Stimulated activated CD8-positive, alpha-beta memory T cell treated with anti-CD3 and anti-CD28 coated beads, Interleukin-4, amount 100 ng/mL, for 24 hours (primary cell): ENCODE measurements at places on chromosomes 7 and 10.

- no peak for DNase-seq
These were observed 41.9 kb downstream of the RAMP3 start for GRCh38 chr7:45199506-45199905.

DNA sequence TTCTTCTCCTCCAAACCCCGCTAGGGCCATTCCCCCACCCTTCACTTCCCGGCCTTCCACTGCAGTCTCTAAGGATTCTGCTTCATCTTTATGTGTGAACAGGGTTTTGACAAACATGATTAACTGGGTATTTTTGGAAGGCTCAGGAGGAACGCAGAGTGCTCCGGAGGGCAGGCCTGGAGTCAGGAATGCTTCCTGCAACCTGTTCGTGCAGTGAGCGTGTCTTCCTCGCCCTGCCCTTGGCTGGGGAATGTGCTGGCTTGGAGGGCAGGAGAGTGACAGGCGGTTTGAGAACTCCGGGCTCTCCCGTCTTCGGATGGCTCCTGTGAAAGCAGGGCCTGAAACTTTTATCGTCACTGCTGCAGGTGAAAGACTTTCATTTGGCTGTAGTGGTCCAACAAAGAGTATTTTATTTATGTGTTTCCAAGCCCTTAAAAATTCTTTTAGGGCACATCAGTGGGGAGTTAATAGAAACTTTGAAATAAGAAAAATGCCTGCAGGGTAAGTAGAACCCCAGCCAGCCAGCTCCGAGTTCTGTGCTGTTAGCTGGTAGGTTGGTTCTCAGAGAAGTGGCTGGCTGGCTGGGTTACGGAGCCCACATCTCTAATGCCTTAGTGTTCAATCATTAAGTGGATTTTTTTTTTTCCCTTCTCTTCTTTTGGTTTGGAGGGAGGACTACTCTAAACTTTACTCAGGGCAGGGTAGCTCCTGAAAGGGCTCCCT is 51.0 kb downstream of the TCF7L2 start:
- no peak for DNase-seq

DNA sequence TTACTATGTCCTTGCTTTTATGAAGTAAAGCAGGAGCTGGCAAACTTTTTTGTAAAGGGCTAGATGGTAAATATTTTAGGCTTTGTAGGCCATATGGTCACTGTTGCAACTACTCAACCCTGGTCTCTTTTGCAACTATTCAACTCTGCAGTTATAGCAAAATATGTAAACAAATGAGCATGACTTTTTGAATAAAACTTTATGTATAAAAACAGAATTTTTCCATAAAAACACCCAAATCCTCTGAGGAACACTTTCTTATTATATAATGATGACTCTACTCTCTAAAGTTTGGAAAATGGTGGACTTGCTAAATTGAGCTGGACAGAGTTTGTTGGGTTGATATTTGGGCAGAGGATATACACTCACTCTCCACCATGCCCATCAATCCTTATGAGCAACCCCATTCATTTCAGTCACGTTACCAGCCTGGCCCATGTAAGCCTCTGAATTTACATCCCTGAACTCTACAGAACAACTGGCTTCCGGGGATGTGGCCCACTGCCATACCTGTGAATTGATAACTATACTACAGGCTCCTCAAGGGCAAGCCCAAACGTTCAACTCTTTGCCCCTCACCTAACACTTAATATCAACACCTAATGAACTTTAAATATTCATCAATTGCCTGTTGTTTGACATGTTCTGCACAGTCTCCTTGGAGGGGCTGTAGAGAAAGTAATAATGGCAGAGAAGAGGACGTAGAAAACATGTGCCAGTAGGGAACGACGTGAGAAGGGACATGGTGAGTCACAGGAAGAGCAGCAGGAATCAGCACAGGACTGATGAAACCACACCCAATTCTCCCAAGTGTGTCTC is 37.6 kb downstream of the SGMS1 start:
- no peak for DNase-seq

DNA sequence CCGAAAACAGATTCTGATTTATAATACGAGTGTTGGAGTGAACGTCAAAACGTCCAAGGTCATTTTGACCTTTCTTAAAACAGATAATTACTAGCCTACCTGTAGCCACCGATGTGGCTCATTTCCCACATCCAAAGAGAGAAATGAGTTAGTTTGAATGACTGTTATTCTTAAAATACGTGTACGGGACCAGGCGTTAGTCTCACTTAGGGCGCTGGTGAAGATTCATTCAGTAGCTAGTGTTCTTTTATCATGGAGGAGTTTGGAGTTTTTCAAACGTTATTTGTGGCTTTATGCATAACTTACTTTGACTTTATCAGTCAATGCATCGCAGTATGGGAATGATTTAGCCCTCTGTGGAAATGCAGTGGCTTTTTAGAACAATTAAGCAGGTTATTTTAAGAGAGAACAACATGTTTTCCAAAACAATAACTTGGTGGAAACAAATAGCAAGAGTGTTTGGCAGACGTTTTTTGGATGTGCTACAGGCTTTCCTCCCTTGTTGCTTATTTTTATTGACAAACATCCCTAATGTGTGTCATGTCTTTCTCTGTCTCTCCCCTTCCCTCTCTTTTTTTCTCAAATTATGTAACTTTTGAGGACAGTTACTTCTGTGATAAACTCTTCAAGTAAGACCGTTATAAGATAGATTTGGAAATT is 1.6 kb downstream of the BICC1 start:
- DNase-seq: no peak

DNA sequence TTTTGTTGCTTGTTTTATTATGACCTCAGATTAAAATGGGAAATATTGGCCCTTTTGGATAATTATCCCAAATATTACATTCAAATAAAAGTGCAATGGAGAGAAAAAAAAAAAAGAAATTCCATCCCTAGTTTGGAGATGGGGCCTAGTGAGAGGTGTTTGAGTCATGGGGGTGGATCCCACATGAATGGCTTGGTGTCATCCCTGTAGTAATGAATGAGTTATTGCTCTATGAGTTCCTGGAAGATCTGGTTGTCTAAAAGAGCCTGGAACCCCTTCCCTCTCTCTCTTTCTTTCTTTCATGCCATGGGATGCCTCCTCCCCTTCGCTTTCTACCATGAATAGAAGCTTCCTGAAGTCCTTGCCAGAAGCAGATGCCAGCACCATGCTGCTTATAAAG is 44.3 kb downstream of the MSRB2 start:
- no peak for DNase-seq

GRCh38 chr7:11195502-11195901 is 221.8 kb downstream of the PHF14 start:
- no peak for DNase-seq

- DNase-seq: no peak
These were observed 129.6 kb downstream of the PRPF18 start for GRCh38 chr10:13716081-13717071.

DNA sequence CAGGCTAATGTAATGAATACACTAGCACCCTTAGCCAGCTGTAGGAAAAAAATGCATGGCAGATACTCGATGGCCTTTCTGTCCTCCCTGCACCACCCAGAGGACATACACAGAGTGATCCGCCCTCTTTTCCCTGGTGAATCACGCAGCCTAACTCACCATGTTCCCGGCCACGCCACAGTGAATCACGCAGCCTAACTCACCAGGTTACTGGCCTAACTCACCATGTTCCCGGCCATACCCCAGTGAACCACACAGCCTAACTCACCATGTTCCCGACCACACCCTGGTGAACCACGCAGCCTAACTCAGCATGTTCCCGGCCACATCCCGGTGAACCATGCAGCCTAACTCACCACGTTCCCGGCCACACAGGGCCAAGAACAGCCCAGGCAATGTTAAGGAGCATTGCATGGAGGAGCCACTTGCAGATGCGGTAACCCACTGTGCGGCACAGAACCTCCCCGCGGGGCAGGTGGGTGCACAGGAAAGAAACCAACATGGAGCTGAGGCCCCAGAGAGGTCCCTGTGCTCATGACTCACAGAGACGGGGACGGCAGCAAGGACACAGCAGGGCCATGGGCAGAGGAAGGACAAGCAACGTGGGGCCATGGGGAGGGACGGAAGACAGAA is 508.5 kb downstream of the DNAJB6 start:
- DNase-seq: no peak

- peak; percentile 45 for DNase-seq
These were observed 2.3 kb upstream of the DRGX start for GRCh38 chr10:49398000-49398861.

DNA sequence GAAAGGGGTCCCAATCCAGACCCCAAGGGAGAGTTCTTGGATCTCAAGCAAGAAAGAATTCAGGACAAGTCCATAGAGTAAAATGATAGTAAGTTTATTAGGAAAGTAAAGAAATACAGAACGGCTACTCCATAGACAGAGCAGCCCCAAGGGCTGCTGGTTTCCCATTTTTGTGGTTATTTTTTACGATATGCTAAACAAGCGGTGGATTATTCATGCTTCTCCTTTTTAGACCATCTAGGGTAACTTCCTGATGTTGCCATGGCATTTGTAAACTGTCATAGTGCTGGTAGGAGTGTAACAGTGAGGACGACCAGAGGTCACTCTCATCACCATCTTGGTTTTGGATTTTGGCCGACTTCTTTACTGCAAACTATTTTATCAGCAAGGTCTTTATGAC is 1033.4 kb downstream of the SORCS3 start:
- DNase-seq: no peak

- no peak for DNase-seq
These were observed 256.8 kb downstream of the CELF2 start for GRCh38 chr10:11274452-11274851.

DNA sequence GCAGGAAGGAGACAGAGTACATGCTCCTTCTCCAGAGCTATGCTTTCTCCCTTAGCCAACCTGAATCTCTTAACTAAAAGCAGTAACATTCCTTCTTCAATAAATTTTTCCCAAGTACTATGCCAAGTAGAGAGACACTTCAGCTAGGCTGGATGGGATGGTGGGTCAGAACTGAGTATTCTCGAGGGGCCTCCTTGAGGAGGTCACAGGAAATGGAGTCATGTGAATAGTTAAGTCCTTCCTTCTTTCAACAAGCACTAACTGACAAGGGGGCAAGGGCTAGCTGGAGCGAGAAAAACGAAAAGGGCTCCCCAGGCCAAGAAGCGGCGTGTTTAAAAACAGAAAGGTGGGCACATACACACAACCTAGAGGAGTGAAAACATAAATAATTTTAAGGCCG is 5.5 kb downstream of the RSU1 start:
- no peak for DNase-seq

GRCh38 chr10:104456802-104457542 is 103.3 kb downstream of the CFAP58 start:
- DNase-seq: no peak

DNA sequence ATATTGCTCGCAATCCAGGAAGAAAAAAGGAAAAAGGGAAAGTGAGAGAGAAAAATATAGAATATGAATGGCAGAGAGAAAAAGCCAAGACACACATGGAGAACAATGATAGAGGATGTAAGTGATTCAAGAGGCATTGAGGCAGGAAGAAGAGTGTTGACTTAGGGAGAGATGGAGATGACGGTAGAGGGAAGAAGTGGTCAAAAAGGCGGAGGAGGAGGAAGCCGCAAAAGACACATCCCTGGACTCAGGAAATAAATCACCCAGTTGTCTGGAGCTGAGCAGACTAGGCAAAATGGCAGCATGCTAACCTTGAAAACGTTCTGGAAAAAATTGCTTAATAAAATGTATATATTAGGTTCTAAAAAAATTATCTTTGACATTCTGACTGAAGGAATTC is 17.7 kb upstream of the GPR37 start:
- no peak for DNase-seq

GRCh38 chr7:148402159-148402558 is 188.4 kb upstream of the C7orf33 start:
- no peak for DNase-seq

- DNase-seq: no peak
These were observed 9.5 kb upstream of the ING3 start for GRCh38 chr7:120941064-120941463.

GRCh38 chr10:71742301-71743088 is 22.9 kb upstream of the C10orf105 start:
- no peak for DNase-seq

GRCh38 chr10:50312464-50313437 is 61.4 kb upstream of the ASAH2 start:
- DNase-seq: no peak

GRCh38 chr10:95280637-95281036 is 10.2 kb downstream of the PDLIM1 start:
- no peak for DNase-seq
